ENCODE measurements at places on chromosomes 4 and X.

- DNase-seq, result no peak
Measured at GRCh38 chr4:98688411-98689290, 30.2 kb upstream of the TSPAN5 start.

DNA sequence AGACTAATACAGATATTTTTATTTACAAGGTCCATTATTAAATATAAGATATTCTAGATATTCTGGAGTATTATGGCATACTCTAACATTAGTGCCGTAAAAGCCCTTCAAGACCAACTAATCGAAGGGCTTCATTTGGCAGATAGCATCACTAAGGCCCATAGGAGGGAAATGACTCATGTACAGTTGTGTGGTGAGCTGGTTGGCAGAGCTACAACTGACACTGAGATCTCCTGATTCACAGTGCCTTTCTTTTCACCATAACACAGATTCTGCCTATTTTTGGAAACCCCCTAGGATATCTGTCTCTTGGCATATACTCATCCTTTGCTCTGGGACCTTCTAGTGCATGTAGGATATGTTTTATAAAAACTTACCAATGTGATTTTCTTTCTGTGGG is 201.7 kb upstream of the AFF2 start:
- DNase-seq, result no peak

- no peak for DNase-seq
Measured at GRCh38 chrX:5807181-5807580, 421.5 kb downstream of the NLGN4X start.

- DNase-seq, result no peak
Measured at GRCh38 chr4:62243895-62244294, 1043.8 kb downstream of the ADGRL3 start.

DNA sequence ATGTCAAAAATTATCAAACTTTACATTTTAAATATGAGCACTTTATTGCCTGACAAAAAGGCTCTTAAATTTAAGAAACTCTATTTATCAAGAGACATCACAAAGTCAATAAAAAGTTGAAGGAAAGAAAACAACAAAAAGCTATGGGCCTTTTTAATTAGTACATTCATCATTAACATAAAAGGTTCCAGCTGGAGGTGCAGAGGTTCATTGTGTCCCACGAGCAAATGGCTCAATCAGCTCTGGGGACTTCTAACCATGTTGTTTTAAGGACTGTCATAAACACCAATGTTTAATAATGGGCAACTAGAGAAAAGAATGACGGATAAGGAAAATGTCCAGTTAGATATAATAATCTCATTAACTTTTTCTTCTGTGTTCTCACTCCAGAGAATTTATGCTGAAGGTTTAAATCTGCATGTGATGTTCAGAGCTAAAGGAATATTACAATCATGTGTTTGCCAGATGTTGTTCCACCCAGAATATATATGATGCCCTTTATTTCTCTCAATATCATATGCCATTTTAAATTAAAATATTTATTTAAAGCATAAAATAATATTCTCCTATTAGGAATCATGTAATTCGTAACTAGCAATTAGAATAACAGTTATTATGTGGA is 840.3 kb upstream of the ADGRL3 start:
- DNase-seq, result no peak

DNA sequence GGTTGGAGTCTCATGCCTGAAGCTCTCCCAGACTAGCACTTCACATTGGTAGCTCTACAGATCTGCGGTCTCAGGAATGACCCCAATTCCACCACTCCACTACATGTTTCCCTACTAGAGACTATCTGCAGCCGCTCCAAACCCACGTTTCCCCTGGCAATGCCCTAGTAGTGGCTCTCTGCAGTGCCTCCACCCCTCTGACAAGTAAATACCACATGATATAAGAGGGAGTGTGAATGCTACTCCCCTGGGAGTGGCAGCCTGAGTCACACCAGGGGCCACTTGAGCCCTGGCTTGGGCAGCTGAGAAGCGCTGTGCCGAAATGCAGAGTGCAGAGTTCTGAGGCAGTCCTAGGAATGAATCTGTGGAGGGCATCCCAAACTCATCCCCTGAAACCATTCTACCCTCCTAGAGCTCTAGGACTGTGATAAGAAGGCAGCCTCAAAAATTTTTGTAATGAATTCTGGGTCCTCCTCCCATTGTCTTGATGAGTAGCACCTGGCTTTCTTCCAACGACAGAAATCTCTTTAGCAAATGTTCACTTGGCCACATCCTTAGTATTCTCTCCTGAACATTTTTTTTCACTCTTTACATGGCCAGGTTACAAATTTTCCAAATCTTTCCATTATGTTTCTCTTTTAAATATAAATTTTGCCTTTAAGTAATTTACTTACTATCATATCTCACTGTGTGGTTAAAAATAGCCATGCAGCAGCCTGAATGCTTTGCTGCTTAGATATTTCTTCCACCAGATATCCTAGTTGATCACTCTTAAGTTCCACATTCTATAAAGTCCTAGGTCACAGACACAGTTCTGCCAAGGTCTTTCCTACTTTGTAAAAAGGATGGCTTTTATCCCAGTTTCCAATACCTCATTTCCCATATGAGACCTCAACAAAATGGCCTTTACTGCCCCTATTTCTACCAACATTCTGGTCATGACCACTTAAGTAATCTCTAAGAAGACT is 160.2 kb upstream of the CPEB2 start:
- DNase-seq, result no peak

DNA sequence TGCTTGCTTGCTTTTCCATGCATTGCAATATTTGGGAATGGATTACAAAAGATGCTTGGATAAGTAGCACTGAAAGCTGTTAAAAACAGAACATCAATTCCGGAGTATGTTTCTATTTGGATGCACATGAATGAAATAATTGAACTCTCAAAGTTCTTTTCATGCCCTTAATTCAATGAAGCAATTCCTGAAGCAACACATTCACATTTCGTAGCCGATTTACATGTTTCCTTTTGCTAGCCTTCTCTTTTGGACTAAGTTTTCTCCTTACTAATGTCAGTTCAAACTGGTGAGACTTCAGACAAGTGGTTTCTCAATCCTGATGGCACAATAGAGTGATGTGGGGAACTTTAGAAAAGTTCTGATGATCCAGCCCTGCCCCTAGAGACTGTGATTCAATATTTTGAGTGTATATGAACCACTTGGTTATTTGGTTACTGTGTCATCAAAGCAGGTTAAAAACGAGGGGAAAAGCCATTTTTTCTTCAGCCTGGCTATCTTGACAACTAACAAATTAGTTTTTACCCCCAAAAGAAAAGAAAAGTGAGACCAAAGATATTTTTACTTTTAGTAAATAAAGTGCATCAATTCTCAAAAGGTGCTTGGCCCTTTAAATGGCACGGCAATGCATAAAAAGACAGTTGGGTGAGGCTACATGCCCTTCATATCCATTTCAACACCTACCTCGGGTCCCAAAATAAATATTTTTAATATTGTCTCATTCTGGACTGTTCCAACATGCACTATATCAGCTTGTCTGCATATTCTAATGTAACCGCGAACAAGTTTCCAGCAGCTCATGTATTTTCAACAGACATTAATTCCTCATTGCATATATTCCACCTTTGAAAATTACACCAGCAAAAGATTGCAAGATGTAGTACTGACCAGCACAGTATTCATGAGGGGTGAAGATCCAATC is 90.1 kb upstream of the RPL34 start:
- no peak for DNase-seq

DNA sequence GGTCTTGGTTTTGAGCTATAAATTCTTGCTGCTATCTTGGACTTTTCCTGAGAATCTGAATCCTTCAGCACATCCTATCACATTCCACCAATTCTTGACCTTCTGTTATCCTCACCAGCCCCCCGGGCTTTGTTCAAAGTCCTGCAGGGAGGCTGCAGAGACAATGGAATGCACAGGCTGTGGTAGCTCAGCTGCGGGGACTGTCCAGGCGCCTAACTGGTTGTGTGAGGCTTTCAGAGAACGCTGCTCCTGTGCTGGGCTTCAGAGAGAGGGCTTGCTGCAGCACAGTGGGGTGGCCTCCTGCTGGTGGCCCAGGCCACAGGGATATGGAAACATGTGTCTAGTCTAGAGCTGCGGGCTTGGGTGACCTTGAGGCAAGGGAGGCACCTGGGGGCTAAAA is 196.3 kb upstream of the GATB start:
- no peak for DNase-seq

DNA sequence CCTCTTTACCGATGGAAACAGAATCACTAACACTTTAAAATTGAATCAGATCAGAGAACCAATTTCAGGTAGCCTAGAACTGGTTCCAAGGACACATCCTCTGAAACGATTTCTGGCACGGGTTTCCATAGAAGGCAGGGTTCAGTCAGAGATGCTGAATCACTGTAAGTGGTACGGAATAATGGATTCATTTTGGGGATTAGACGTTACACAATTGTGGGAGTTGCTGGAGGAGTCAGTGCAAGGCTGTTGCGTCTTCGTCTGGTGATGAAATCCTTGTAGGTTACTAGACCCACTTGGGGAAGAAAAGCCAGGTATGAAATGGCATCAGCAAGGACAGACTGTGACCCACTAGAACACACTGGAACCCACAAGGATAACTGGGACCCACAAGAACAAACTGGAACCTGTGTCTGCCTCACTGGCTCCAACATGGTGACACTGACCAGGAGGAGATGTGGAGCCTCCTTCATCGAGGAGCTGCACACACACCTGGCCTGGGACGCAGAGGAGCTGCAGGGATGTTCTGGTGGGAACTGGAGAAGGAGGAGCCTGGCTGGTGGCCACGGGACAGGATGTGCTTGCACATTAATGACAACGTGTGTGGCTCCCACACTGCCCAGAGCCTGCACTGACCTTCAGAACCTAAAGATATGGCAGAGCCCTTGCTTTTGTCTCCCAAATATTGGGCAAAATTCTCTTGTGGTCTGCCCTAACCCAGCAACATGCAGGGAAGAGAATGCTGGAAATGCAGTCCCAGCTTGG is 105.1 kb downstream of the TRAPPC11 start:
- no peak for DNase-seq

DNA sequence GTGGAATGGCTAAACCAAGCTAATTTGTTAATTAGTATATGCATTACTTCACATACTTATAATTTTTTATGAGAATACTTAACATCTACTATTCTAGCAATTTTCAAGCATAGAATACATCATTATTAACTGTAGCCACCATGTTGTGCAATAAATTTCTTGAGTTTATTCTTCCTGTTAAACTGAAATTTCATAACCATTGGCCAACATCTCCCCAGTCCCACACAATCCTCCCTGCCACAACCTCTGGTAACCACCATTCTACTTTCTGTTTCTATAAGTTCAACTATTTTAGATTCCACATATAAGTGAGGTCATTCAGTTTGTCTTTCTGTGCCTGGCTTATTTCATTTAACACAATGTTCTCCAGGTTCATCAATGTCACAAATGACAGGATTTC is 208.5 kb downstream of the PPP4R3C start:
- DNase-seq, result no peak

DNA sequence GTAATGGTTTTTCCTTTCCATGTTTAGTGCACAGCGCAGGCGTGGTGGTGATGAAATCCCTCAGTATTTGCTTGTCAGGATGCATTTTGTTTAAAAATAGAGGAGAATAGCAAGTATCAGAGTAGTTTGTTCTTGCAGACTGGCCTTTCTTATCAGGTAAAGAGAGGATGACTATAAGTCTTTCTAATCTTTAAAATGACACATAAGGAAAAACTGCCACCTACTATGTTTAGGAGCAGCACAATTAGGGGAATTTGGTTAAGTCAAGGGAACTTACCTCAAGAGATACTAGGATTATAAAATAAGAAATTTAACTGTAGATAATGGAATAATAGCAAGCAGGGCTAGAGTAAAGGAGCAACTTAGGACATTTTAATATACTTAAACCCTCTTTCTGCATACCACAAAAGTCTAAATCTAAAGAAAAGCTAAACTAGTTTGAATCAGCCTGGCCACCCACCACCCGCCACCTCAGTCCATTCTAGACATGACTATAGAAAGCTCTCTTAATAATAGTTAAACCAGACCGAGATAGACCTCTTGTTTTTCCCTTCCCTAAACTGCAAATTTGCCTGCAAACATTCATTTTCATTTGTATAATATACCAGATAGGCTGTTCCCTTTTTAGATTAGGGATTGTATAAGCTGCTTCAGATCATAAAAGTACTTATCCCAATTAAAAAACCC is 62.0 kb downstream of the APOOL start:
- no peak for DNase-seq

DNA sequence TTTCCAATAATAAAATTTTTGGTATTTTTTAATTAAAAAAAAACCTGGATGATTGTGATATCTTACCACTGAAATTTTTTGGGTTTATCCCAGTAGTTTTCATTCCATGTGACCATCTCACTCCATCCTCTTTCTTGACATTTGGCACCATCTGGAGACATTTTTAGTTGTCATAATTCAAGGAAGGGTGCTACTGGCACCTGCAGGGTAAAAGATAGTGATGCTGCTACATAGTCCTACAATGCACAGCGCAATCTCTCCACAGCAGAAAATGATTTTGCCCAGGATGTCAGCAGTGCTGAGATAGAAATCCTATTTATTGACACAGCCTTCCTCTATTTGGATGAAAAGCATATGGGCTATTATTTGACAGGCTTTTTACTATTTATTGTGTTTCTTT is 79.3 kb downstream of the RBPJ start:
- no peak for DNase-seq

DNA sequence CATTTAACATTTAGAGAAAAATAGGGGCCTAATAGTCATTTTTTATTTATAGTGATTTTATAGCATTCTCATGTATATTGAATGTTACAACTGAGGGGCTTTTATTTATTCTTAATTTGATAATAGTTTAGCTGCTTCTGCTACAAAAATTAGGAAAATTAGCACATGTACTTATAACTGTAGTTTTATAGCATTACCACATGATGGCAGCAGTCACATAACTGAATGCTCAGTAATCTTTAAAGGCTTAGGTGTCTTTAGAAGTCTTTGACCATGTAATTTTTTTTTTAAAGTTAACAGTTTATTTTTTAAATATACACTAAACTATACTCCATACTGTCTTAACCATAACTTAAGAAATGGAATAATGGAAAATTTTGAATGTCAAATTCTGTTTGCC is 136.6 kb downstream of the STAG2 start:
- DNase-seq, result peak; percentile 74
